Muscle of leg (tissue), 16 donors: ENCODE measurements at places on chromosomes 3 and 15. TPM values are rescaled to one million over a fixed set of nuclear protein-coding genes. Genes with fewer than 3 reads are reported as not detected.

The MYEF2 gene
- total RNA-seq, result 2.8 TPM

The RLBP1 gene
- total RNA-seq, result not detected

DNA sequence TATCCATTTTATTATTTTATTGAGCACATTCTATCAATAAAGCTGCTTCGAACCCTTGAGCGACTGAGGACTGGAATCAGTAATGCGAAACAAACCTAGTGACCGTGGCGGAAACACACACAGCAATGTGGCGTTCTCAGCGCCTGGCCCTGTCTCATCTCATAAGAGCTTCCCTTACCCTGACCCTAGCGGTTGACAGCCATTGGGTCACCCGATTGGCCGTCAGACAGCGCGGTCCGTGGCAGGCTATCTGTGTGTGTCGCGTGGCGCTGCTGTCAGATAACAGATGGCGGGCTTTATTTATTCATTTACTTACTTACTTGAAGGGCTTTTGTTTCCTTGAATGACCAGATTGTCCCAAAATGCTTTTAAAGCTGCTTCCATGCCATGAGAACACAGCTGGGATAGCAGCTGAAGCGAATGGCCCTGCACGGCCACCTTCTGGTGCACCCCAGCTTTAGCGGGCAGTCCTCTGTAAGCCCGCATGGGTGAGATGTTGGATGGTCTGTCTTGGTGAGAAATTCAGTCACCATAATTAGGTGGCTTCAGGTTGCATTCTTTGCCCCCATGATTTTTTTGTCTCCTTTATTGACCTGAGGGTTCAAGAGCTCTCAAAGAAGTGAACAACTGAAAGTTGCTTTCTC, 215.5 kb upstream of the BHLHE40 start:
- DNase-seq, result no peak
- H3K36me3 ChIP-seq, result peaks cover 15% of the 10 kb centered on the region
- H3K27me3 ChIP-seq, result no peaks in the 10 kb centered on the region

The CYP1A2 gene
- total RNA-seq, result not detected

DNA sequence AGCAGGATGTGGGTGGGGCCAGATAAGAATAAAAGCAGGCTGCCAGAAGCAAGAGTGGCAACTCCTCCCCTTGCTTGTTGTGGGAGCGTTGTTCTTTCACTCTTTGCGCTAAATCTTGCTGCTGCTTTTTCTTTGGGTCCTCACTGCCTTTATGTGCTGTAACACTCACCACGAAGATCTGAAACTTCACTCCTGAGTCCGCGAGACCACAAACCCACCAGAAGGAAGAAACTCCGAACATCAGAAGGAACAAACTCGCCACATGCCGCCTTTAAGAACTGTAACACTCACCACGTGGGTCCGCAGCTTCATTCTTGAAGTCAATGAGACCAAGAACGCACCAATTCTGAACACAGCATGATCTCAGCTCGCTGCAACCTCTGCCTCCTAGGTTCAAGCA, 72.9 kb downstream of the IL12A start:
- H3K27ac ChIP-seq, result no peak overlapping the region
- DNase-seq, result no peak
- H3K4me3 ChIP-seq, result no peak overlapping the region
- H3K36me3 ChIP-seq, result no peaks in the 10 kb centered on the region
- no peaks in the 10 kb centered on the region for H3K27me3 ChIP-seq
- H3K4me1 ChIP-seq, result no peaks in the 10 kb centered on the region

GRCh38 chr3:99895703-99896441, 78.2 kb downstream of the CMSS1 start:
- no peaks in the 10 kb centered on the region for H3K36me3 ChIP-seq
- peak; percentile 73 for DNase-seq
- no peak overlapping the region for H3K4me3 ChIP-seq
- no peaks in the 10 kb centered on the region for H3K27me3 ChIP-seq
- peak overlapping the region; percentile 75 for H3K27ac ChIP-seq
- H3K4me1 ChIP-seq, result peaks cover 5% of the 10 kb centered on the region

The EPHA3 gene
- total RNA-seq, result 25.4 TPM

The ERICH6 gene
- total RNA-seq, result 0.09 TPM

The ADAMTSL3 gene
- total RNA-seq, result 42.8 TPM

- DNase-seq, result no peak
- H3K27ac ChIP-seq, result no peak overlapping the region
- no peak overlapping the region for H3K4me3 ChIP-seq
- no peaks in the 10 kb centered on the region for H3K36me3 ChIP-seq
- no peaks in the 10 kb centered on the region for H3K27me3 ChIP-seq
These were observed 38.4 kb upstream of the THBS1 start for GRCh38 chr15:39542385-39543065.

DNA sequence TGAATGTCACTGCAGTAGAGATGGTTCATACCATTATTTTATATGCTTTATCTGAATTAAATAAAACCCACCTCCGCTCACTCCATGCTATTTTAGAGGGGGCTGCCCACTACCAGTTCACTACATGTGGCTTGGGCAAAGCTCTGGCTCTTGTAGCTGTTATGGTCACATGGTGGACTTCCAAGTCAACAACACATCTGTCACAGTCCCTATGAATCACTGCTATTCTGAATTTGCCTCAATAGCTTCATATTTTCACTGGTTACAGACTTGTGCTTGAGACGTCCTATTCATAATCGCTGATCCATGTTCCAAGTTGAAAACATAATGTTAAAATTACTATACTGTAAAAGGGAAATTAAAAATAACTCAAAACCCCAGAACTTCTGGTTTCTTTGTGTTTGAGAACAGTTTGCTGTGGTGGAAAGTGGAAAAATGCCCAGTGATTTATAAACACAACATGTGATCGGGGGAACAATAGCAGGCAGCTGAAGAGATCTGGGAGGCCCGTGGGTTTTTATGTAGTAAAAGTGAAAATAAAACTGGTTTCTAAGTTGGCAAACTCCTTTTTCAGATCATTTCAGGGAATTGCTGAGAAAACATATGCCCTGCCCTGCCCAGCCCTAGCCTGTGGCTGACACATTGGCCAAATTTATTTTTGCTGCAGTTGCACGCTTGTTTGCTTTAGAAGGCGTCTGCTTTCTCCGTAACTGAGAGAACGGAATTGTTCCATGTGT, 128.8 kb upstream of the PRR23C start:
- peak; percentile 54 for DNase-seq
- H3K27me3 ChIP-seq, result no peaks in the 10 kb centered on the region

- no peaks in the 10 kb centered on the region for H3K4me1 ChIP-seq
- H3K36me3 ChIP-seq, result no peaks in the 10 kb centered on the region
- H3K27me3 ChIP-seq, result no peaks in the 10 kb centered on the region
- no peak overlapping the region for H3K4me3 ChIP-seq
- H3K27ac ChIP-seq, result no peak overlapping the region
These were observed 259.6 kb upstream of the PDZRN3 start for GRCh38 chr3:73884361-73884760.

The MUC13 gene
- not detected for total RNA-seq

- H3K27ac ChIP-seq, result no peak overlapping the region
- H3K36me3 ChIP-seq, result no peaks in the 10 kb centered on the region
- peaks cover 2% of the 10 kb centered on the region for H3K27me3 ChIP-seq
- H3K4me1 ChIP-seq, result peaks cover 5% of the 10 kb centered on the region
- DNase-seq, result peak; percentile 91
These were observed 165.2 kb upstream of the UMPS start for GRCh38 chr3:124565013-124565412.
